ENCODE measurements at places on chromosomes 13 and 19. TPM values are rescaled to one million over a fixed set of nuclear protein-coding genes. Genes with fewer than 3 reads are reported as not detected.

The INSL3 gene
- not detected for total RNA-seq

The USHBP1 gene
- total RNA-seq, result not detected

The KCNK6 gene
- total RNA-seq, result 10.8 TPM

The TMEM59L gene
- total RNA-seq, result 5.6 TPM

The ALOX5AP gene
- total RNA-seq, result 2.9 TPM

The C19orf33 gene
- total RNA-seq, result 4.9 TPM
